Transverse colon (tissue), 4 donors: ENCODE measurements at places on chromosomes 4 and X. TPM values are rescaled to one million over a fixed set of nuclear protein-coding genes. Genes with fewer than 3 reads are reported as not detected.

TSPAN7 gene
- 170 TPM for total RNA-seq

HTN3 gene
- total RNA-seq: not detected

RASGEF1B gene
- 29.4 TPM for total RNA-seq

MCF2 gene
- total RNA-seq: not detected

TKTL2 gene
- 0.48 TPM for total RNA-seq

SERPINA7 gene
- not detected for total RNA-seq

ADH6 gene
- 14.6 TPM for total RNA-seq

ZFX gene
- 50.5 TPM for total RNA-seq

FAM9A gene
- total RNA-seq: not detected

IL21 gene
- total RNA-seq: 0.16 TPM

SLC9B1 gene
- total RNA-seq: not detected

XKRX gene
- total RNA-seq: 2.2 TPM

- no peak for DNase-seq
These were observed 20.2 kb downstream of the TMEM31 start for GRCh38 chrX:103730796-103731493.

DNA sequence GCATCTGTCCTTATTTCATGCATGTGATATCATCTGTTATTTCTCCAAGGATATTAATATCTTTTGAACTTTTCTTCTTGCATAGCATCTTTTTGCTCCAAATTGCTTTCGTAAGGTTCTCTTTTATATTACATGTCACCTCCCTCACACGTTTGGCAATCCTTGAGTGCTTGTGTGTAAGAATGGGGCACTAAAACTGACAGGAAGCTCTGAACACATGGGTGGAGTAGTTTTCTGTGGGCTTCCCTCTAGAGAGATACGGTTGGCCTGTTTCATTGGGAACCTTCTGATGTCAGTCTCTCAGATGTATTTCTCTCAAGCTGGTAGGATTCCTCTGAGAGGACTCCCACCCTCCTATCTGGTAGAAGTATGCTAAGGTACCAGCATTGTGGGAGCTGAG is 223.0 kb downstream of the MID1 start:
- DNase-seq: no peak

DNA sequence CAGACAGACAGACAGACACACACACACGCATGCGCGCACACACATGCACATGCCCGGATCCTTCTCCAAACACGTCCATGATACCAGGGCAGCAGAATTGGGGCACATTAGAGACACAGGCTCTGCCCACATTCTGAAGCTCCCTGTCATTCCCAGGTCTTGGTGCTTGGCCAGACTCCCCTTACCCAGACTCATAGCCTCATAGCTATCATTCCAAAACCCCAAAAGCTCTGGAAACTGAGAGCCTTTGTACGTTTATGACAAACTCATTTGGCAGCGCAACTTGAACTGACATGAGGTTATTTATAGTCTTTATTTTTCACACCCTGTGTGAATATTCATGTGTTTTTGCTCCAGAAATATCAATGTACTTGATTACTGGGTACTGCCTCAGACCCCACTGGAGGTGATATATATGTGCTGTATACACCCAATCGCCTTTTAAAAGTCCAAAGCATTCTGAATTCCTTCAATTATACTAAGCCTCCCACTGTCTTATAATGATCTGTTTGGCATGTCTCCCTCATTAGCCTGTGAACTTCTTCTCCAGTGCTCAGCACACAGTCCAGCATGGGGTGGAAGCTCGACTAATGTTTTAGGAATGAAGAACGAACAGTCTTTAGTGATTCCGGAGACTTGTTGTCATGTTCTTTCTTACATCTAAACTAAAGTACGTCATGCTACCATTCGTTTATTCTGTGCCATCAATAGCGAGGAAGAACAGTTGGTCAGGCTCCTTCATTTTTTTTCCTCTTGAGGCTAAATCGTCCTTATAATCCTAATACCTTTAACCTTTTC is 45.0 kb downstream of the RTL9 start:
- DNase-seq: no peak

DNA sequence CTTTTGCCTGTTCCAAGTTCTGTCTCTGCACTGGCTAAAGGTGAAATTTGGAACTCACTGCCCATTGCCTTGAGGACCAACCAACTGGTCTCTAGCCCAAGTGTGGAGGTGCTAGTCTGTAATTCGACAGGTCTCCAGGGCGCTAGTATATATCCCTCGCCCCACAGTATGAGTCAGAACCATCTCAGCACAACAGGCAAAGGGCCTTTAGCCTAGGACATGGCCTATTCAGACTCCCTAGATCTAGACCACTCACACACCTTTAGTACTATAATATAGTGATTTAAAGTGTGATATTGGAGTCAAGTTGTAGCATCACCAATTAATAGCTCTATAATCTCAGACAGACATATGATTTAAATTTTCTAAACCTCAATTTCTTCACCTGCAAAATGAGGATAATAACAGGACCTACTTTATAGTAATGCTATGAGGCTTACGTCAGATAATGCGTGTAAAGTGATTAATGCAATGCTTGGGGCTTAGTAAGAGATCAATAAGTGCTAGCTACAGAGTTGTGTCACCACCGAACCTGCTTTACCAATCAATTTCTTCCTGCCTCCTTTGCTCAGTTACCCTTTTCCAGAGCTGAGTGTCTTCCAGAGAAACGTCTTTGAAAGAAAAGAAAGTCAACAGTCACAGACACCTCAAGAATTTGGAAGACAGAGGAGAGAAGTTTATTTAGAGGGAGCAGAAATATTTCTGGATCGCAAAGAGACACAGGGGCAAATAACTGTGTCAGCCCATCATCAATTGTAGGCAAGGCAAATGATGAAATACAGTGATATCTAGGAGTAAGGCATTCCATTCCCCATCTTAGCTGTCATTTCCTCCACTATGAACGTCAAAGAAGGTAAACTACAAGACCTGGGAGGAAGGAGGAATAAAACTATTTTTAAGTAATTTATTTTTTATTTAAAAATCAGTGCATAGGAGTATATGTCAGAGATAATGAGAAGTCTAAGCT is 2.3 kb downstream of the NOX1 start:
- DNase-seq: peak; percentile 22

DNA sequence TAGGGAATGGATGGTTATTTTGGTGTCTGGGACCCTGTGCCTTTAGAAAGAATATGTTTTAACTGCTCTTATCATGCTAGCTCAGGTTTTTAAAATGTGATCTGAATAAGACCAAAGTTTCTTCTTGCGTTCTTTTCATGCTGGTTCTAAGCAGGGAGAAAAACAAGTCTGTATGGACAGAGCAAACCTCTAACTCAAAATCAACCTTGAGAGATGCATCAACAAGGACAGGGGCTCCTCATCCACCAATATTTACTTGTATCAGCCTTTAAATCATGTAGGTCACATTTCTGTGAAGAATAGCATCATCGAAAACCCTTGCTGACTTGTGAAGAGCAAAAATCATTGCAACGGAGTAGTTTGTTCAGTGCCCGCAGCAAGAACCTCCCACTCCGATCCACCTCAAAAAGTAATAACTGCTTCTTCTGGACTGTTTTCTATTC is 1.2 kb downstream of the ATP10D start:
- no peak for DNase-seq

DNA sequence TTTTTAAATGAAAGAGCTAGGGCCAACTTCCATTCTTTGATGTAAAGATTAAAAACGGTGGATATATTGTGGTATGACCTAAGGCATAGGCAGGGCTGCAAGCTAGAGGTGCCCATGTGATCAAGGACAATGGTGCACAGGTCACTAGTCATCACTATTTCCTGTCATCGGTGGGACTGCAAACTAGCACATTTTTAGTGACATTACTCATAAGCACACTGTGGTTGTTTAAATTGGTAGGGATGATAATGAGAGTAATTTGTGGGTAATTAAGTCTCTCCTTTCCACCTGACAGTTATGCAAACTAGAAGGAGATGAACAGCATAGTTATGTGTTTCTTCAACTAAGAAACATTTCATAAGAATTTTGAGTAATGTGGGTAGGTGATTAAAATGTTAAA is 85.4 kb downstream of the GPRIN3 start:
- no peak for DNase-seq

DNA sequence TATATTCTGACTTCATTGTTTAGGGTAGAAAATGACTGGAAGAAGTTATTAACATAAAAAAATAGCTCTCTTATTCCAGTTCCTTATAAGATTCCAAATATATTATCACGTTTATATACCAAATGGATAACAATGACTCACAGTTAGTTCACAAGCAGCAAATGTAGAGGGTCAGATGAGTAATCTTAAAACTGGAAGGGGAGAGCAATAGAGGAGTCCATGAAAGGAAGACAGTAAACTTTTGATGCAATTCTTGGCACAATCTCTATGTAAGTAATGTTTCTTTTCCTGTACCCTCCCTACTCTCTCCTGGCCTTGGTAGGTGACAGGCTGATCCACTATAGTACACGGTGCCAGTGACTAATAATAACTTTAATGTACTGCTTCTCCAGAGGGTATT is 259.0 kb upstream of the TRPC5 start:
- no peak for DNase-seq

GRCh38 chr4:57083090-57083489 is 27.1 kb downstream of the IGFBP7 start:
- DNase-seq: no peak

- no peak for DNase-seq
These were observed 570.6 kb downstream of the SPRY1 start for GRCh38 chr4:123966990-123967769.

GRCh38 chr4:56243107-56243506 is 144.2 kb downstream of the AASDH start:
- DNase-seq: no peak

DNA sequence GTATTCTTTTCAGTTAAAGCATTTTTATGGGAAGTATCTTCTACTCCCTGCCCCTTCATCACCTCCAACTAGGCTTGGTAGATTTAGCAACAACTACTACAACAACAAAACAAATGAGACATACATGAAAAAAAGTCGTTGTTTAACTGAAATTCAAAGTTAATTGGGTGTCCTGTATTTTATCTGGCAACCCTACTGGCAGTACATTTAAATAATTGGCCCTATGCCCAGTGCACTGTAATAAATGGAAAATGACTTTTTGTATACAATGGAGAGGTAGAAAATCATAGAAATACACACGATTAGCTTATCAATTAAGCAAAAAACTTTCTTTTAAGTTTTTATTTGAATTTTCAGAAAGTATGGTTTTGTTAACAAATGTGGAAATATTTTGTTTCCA is 21.4 kb upstream of the CLGN start:
- DNase-seq: no peak

DNA sequence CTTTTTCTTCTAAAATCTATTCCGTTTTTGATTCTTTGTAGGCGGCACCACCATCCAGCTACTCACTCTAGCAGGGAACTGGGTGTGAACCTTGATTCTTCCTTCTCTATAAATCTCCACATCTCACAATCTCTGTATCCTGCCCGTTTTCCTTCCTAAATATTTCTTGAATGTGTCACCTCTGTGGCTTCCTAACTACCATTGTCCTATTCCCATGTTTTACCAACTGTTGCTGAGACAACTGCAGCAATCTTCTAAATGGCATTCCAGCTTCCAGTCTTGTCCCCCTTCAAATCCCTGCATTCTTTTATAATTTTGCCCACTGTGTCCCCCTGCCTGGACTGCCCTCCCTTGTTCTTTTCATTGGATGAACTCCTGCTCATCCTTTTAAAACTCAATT is 641.3 kb downstream of the RPA4 start:
- no peak for DNase-seq

GRCh38 chr4:128347930-128348660 is 60.5 kb upstream of the PGRMC2 start:
- no peak for DNase-seq

DNA sequence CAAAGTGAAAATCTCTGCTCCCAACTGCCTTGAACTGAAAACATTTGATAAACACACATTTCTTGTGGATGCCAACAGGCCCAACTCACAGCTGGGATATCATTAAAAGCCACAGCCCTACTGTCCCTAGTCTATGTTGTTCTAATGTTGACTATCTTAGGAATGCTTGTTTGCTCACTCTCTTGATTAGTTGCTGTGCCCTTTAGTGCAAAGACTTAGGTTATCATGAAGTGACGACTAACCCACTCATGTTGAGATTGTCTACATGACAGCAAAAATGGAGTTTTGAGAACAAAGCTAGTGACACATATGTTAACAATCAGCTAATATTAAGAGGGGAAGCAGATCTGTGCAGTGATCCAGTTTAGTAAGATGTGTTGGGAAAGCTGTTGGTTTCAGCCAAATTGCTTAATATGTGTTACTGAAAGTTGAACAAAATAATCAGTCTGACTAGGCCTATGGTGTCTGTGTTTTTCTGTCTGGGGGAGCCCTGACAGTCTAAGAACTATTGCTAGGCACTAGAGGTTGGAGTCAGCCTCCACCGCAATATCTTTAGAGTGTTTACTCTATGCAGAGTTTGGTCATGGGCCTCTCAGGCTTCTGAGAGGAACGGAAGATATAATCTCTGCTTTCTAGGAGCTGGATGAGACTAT is 125.5 kb downstream of the ATG4A start:
- DNase-seq: no peak

DNA sequence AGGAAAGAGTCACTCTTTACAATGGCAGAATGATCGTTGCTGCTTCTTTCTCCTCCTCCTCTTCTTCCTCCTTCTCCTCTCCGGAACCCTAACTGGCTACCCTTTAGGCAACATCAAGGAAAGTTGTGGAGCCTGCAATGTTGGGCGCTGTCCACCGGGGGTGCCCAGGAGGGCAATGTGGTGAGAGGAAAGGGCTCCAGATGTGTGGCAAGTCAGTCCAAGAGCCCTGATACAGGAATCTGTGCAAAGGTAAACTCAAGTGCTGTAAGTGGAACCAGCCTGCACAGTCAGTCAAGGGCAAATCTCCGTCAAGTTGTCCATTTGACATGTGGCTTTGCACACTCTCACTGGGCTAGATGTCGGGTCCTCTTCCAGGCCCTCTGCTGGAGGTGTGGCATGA is 2.8 kb downstream of the RTL5 start:
- DNase-seq: no peak

GRCh38 chrX:21004835-21005234 is 369.4 kb upstream of the CNKSR2 start:
- no peak for DNase-seq

DNA sequence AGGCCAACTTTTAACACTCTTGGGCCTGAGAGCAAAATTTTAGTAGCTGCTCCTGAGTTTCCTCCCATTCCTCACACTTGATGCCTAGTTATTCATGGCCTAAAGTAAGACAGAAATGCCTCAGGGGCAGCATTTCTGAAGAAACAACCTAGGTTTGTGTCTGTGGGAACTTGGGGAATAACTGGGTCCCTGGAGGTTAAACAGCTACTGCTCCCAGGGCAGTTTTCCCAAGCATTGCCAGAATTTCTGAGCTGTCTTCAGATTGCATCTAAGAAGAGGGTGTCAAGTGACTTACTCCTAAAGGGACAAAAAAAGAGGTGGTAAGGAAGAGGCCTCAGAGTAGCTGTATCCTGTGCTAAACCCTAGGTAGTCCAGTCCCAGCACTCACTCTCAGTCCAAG is 130.8 kb upstream of the ACSL4 start:
- no peak for DNase-seq

DNA sequence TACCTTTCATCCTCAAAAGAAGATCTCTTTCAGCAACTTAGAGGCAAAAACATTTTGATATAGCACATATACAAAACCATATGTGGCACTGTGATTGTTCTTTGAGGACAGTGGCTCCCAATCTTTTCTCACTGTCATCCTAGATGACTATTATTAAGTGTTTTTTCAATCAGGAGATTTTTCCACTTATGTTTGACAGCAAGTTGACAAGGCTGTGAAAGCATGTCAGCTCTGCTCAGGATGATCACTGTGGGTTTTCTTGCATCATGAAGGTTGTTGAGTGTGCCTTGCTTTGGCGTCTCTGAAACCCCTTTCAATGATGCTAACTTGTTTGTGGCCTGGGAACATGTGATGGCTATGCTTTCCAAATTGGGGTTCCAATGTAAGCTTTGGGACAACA is 20.2 kb upstream of the NSUN7 start:
- DNase-seq: no peak

GRCh38 chr4:8517946-8518345 is 62.2 kb upstream of the GPR78 start:
- no peak for DNase-seq
